ENCODE measurements at places on chromosomes 16 and 17. TPM values are rescaled to one million over a fixed set of nuclear protein-coding genes. Genes with fewer than 3 reads are reported as not detected.

The CYBC1 gene
- total RNA-seq = 253 TPM

The ACSM2A gene
- total RNA-seq = not detected

The TBX6 gene
- 1.6 TPM for total RNA-seq

The TBC1D3B gene
- total RNA-seq = 9.1 TPM

The TMIGD1 gene
- total RNA-seq = not detected

The RAB40B gene
- 5.2 TPM for total RNA-seq

The CD300E gene
- total RNA-seq = not detected

The TELO2 gene
- total RNA-seq = 95.3 TPM

The PTGES3L gene
- 1.6 TPM for total RNA-seq

The STX1B gene
- 0.49 TPM for total RNA-seq

The ANKRD40CL gene
- not detected for total RNA-seq

The KCNJ18 gene
- total RNA-seq = not detected

The CDH5 gene
- total RNA-seq = not detected

The SBK1 gene
- 0.80 TPM for total RNA-seq

The ATAD5 gene
- total RNA-seq = 26.2 TPM

The PYY gene
- 0.36 TPM for total RNA-seq

The DNAAF8 gene
- not detected for total RNA-seq

The PDK2 gene
- total RNA-seq = 16.9 TPM

The C17orf50 gene
- total RNA-seq = not detected

The ZNF597 gene
- total RNA-seq = 2.6 TPM

The SLC47A1 gene
- total RNA-seq = 0.26 TPM

The EPX gene
- total RNA-seq = not detected

The KRTAP9-4 gene
- not detected for total RNA-seq

The TBC1D3I gene
- 0.36 TPM for total RNA-seq

The CD300LB gene
- not detected for total RNA-seq

The CCDC40 gene
- 0.15 TPM for total RNA-seq

The HS3ST2 gene
- total RNA-seq = not detected

The CLEC18A gene
- total RNA-seq = 0.39 TPM

The GLIS2 gene
- 0.54 TPM for total RNA-seq

Data from activated T-helper 1 cell treated with anti-CD3 and anti-CD28 coated beads, Interleukin-12 subunit alpha, Interleukin-12 subunit beta, Interleukin-2, Interleukin-4 antibody, amounts not matched to agents 30 ng/mL and 10 ng/mL and 1 ng/mL, durations not matched to agents 14 hours and 24 hours and 36 hours (primary cell).